Aorta (tissue), 5 donors: ENCODE measurements at places on chromosomes 7 and 10.

- no peak for DNase-seq
These were observed 14.9 kb downstream of the SFTPD start for GRCh38 chr10:79933961-79934360.

DNA sequence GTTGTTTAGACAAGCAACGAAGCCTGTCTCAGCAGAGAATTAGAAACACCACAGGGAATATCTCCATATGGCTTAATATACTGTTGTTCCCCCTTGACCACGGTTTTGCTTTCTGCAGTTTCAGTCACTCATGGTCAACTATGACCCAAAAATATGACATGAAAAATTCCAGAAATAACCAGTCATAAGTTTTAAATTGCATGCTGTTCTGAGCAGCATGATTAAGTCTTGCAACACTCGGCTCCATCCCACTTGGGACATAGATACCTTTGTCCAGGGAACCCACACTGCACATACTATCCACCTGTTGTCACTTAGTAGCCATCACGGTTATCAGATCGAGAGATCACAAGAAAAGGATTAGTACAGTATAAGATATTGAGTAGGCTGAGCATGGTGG lies 60.7 kb upstream of the FOXK1 start:
- DNase-seq, result no peak

DNA sequence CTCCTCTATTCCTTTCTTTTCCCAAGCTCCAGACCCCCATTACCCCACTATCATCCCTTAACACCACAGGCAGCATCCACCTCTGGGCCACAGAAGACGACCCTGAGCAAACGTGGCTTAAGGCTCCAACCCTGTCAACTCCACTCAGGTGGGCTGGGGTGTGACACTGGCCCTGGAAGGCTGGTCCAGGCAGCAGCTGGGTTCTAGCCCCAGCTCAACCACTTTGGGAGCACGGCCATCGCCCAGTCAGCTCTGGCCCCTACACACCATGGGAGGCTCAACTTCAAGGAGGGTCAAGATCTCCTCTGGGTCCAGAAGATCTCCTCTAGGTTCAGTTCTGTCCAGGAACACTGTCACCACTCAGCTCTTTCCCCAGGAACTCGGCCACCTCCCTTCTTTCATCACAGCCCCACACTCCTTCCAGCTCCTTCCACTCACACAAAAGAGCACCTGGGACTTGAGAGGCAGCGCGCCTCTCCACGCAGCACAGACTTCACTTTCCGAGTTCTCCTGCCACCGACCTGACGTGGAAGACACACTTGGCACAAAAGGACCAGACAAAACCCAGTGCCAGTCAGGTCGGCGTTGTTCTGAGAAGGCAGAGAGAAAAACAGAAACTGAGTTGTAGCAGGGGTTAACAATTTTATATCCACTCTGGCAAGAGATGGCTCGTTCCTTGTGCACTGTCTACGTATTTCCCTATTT lies 84.1 kb downstream of the CTBP2 start:
- DNase-seq, result peak; percentile 51

GRCh38 chr10:118966076-118966849 lies 63.3 kb upstream of the NANOS1 start:
- no peak for DNase-seq

DNA sequence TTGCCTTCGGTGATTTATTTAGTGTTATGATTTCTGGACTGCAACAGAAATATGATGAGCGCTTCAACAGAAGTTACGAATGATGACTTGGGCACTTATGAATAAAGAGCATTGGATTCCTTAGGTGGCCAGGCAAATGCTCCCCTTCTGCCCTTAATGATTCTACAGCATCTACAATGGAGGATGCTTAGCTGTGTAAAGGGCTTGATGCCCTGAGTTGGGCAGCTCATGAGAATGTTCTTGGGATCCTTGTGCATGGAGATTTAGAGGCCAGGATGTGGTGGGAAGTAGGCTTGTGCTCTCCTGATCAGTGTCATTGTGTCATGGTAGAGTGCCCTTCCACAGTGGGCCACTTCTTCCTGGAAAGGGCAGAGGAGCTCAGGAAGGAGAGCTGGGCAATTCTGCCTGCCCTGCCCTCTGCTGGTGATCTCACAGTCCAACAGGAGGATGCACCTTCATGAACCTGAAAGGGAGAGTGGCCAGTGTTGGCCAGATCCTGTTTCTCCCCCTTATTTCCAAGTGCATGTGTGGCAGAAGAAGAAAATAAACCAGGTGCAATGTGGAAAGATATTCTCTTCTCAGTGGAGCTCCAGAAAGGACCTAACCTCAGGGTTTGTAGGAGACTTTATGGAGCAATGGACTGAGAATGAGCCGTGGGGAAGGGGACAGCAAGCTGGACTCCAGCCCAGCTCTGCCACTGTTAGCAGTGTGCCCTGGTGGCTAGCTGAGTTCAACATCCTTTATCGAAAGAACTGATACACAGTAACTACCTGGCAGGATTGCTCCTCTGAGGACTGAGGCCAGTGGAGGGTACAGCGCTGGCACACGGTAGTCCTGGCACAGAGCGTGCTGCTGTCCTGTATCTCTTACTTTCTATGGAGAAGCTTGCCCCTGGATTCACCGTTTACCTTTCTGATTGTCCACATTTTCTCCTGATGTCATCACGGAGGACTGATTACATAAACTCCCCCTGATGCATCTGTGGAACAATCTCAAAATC lies 182.9 kb downstream of the BMPER start:
- no peak for DNase-seq

DNA sequence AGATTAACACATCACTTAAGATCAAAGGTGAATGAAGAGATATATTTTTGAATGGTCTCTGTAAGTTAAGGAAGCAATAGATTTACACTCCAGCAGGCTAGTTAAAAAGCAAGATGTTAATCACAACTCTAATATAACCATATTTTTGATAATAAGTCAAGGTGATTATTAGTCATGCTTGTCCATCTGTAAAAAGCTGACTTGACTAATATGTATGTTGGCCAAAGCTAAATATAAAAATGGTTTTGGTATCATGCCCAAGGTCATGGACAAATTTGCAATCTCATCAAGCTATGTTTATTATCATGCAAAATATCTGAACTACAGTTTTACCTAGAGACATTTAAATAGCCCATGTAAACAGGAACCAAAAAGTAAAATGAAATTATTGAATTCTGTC lies 102.6 kb upstream of the CSTF2T start:
- no peak for DNase-seq

- DNase-seq, result no peak
These were observed 235.2 kb downstream of the ZMYND11 start for GRCh38 chr10:370449-370825.

DNA sequence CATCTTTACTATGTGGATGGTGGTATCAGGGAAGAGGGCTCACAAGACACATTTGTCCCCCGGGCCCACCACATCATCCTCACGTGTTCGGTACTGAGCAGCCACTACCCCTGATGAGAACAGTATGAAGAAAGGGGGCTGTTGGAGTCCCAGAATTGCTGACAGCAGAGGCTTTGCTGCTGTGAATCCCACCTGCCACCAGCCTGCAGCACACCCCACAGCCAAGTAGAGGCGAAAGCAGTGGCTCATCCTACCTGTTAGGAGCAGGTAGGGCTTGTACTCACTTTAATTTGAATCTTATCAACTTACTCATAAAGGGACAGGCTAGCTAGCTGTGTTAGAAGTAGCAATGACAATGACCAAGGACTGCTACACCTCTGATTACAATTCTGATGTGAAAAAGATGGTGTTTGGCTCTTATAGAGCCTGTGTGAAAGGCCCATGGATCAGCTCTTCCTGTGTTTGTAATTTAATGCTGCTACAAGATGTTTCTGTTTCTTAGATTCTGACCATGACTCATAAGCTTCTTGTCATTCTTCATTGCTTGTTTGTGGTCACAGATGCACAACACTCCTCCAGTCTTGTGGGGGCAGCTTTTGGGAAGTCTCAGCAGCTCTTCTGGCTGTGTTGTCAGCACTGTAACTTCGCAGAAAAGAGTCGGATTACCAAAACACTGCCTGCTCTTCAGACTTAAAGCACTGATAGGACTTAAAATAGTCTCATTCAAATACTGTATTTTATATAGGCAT lies 9.1 kb upstream of the CSGALNACT2 start:
- DNase-seq, result peak; percentile 55

- DNase-seq, result no peak
These were observed 165.8 kb downstream of the CCSER2 start for GRCh38 chr10:84493951-84494848.

GRCh38 chr7:83366629-83367028 lies 203.9 kb upstream of the PCLO start:
- no peak for DNase-seq

DNA sequence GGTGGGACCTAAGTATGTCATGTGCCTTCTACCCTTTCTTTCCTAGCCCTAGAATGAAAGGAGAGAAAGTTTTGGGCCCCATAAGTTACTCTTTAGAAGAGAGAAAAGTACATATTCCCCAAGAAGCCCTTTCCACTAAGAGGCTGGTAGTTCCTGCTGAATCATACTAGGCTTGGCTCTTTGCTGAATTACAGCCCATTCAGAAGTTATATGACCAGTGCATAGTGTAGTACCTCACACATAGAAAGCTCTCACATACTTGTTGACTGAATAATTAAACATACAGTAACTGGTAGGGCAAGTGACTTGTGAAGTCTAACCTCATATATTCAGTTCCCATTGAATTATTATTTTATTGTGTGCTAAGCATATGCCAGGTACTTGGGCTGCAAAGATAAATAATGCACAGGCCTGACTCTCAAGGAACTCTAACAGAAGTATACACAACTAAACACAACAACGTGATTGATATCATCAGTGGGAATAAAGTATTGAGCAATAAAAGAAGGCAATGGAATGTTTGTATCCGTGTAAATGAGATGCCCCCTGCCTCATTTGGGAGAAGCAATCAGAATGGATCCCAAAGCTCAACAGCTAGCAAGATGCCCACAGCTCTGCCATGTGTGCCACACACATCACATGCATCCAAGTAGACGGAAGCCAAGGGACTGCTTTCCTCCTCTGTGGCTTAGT lies 38.9 kb upstream of the UBN2 start:
- no peak for DNase-seq

- DNase-seq, result no peak
These were observed 99.8 kb downstream of the SEPTIN7 start for GRCh38 chr7:35900651-35901050.

- DNase-seq, result peak; percentile 8
These were observed 127.8 kb downstream of the PTPN20 start for GRCh38 chr10:47038881-47039561.

DNA sequence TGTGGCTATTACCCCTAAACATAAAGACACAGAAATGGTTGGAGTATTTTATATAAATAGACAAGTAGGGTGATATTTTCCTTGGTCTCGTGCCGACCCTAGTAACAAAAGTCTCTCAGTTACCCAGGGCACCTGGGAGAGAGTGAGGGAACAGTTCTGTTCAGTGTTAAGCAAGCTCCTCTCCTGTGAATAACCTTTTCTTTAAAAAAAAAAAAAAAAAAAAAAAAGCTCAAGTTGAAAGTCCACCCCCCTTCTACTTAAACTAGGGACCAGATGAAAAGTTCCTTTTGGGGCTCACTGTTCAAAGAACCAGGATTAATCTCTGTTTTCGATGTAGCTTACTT lies 636.9 kb upstream of the GALNT17 start:
- DNase-seq, result no peak

DNA sequence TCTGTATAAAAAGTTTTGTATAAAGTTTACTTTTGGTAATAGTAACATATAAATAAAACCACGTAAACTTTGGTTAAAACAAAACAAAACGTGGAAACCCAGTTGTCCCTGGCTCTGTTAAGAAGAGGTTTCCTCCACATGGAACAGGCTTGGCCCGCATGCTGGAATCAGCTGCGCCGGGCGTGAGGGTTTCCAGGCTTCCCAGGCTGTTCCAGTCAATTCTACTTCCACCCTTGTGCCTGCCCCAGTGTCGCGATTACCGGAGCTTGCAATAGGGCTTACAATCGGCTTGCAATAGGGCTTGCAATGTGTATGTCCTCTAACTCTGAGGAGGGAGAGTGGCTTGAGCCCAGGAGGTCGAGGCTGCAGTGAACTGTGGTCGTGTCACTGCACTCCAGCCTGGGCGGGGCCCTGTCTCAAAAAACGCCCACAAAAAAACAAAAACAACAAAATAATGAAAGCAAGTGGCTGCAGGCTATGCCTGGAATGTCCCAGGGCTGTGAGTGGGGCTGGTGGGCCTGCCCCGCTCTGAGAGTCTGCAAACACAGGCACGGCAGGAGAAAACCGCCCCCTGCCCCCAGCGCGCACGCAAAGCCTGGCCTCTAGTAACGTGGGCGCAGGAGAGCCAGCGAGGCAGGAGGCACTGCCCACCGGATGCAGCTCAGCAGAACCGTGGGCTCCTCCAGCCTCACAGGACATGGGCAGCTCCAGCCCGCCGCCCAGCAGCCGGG lies 16.3 kb downstream of the CYP2W1 start:
- DNase-seq, result no peak

DNA sequence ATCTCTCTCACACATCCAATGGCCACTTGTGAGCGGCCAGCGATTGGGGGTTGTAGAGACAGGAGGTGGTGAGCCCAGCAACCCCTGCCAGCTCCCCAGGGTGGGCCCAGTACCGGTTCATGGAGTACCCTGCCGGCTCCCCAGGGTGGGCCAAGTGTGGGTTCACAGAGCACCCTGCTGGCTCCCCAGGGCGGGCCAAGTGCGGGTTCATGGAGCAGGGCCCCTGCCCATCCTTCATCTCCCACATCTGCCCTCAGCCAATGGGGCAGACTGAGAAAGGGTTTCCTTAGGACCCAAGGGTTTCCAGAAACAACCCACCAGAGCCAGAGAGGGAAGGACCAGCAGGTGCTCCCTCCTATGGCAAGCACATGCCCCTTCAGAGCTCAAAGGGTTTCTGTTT lies 21.4 kb upstream of the SLIT1 start:
- no peak for DNase-seq
